ENCODE measurements at places on chromosomes 12 and 14.
A peak's percentile ranks its signal among the peaks of the same experiment; 100 is the strongest.

- DNase-seq, result no peak
Observed at GRCh38 chr14:35362450-35362849, 42.1 kb downstream of the NFKBIA start.

DNA sequence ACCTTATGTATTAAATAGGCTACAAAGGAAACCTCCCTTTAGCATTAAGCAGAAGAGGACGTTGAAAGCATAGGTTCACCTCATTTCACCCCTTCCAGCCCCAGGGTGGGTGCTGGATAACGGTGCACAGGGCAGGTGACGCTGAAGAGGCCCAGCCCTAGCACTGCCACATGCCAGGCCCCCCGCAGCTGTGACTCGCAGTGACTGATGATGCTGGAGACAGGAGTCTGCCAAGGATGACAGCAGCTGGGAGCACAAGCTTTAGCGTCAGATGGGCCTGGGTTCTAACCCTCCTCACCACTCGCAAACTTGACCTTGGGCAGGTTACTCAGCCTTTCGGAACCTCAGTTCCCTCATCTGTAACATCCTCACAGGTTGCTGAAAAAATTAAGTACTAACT is 76.7 kb downstream of the TBK1 start:
- DNase-seq, result no peak

GRCh38 chr12:94650143-94651056 is at the start of gene TMCC3:
Gene TMCC3 (minus strand): TSS chr12:94650557. CDS start chr12:94650430, 127 bp downstream.
- DNase-seq, result no peak

GRCh38 chr12:104381731-104382480 is 74.8 kb upstream of the CHST11 start:
- DNase-seq, result peak; percentile 91

DNA sequence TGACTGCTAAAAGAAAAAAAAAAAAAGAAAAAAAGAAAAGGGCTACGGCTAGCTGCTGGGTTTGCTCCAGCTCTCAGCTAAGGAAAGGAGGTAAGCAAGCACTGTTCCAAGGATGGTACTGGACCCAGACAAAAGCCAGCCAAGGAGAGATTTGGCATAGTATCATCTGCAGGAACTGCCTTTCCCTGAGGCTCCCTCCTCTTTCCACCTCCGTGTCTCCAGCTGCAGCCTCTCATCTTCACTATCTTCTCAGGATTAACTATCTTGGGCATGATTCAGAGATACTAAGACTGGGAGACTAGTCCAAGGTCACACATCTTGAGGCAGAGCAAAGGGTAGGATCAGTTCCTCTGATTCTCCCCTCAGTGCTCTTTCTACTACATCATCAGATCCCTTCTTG is 6.0 kb downstream of the KITLG start:
- no peak for DNase-seq
